GM12864 (cell line): ENCODE measurements at places on chromosomes 6 and 20.

DNA sequence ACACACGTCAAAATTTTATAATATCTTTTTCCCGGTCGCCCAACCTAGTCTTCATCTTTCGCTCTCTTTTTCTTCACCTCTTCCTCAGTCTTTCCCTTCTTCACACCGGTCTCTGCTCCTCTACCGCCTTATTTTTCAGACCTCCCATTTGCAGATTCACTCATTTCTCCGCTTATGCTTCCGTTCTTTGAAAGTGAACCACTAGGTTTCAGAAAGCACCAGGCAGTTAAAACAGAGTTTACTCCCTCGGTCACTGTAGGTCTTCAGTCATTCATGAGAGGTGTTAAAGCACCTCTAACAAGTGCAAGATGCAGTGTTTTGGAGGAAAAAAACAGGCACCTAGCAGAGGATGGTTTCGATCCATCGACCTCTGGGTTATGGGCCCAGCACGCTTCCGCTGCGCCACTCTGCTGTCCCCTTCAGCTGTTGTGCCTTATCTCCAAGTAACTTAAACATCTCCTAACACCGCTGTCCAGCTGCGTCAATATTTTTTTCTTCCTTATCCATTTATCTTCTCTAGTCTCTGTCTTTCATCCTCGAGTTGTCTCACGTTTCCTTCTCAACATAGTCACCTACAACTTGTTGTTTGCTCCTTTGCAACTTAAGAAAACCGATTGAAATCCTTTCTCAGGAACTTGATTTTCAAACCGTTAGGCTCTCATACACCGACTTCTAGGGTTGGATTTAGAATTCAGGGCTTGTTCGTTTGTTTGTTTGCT lies 119.7 kb upstream of the ZNF184 start:
- DNase-seq = peak; percentile 91

DNA sequence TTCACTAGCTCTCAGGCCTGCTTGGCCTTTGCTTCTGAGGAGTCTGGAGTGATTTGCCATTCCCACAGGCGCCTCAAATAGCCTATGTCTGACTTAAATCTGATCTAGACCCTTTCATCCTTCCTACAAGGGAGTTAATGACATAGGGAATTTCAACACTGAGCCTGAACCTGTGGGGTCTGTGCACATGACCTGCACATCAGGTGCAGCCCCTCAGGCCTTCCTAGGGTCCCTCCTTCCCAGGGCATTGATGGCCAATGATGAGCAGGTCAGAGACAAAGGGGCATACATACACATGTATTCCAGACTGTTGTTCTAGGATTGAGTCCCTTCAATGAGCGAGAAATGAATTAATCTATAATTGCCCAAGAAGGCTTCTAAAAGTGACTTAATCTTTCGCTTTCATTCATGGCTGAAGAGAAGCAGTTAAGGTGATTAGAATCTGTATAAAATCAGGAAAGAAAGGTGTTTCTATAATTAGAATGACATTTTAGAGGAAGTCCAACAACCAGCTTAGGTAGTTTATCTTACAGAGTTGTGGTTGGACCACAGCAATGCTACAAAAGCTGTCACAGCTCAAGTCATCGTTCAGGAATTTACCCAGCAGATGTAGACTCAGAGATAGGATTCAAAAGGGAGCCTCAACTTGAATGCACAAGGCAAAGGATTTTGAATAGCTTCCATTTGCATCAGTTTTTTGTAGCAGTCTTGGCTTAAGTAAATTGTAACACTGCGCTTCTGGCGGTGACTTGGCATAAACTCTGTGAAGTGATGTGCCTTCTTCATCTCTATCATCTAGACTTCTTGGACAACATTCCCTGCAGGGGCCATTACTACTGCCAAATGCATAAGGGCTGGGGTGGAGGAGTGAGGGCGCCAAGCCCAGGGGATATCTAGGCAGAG lies 27.0 kb upstream of the TBC1D7 start:
- peak; percentile 47 for DNase-seq

- DNase-seq = peak; percentile 15
Measured at GRCh38 chr20:59751075-59751711, 146.9 kb downstream of the PHACTR3 start.

DNA sequence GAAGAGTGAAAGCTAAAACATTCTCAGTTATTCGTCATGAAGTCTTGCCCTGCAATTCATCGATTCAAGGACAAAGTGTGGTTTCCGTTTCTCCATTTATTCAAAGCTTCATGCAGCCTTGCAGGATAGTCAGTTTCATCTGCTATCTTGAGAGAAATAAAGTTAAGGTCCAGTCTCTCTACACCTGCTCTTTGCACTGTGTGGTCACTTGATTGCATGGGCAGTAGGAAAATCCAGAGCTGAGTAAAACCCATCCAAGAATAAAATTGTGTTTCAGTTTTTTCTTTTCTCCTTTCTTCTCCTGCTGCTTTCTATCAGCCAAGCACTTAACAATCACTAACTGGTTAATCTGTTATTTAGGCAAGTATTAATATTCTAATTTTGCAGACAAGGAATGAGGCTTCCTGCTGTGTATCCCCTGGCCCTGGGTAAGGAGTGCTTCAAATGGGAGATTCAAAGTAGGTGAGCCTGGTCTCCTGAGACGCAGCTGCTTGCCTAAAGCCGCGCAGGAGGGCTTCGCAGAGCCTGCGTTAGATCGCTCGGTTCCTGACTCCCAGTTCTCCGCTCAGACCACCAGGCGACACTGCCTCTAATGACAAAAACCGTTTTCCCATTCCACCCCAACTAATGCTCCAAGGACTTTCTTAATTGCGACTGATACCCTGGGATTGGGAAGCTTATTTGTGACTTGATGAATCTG lies 808.3 kb downstream of the TFAP2A start:
- no peak for DNase-seq

DNA sequence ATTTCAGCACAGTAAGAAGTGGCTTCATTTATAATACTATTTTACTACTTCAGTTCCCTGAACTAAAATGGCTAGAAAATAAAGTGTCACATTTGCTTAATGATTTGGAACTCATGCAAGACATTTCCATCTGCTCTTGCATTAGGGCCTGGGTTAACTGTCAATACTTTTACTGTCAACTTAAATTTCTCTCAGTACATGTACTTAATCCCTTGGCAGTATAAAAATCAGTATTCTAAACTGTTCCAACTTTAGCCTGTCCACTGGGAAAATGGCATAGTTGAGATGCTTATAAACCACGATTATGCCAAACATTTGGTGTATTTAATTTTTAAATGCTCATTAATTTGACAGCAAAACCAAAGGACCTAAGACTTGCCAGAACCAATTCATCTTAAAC lies 154.5 kb downstream of the ASCC3 start:
- no peak for DNase-seq

GRCh38 chr20:20395903-20396568 lies 28.1 kb downstream of the INSM1 start:
- DNase-seq = no peak

DNA sequence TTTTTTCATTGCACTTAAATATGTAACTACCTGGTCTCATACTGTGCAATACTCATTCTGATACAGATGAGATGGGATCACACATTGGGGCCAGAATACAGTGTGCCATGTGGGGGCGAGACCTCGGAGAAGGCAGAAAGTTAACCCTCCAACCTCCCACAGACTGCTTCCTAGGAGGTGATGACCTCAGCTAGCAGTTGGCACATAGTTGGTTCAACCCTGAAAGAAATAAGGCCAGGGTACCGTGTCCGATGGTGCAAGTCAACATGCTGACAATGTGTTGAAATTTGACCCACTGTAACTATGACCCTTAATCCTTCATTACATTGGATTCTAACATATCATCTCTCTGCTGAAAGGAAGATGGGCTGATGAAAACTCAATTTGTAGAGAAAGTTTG lies 61.9 kb downstream of the GJA10 start:
- DNase-seq = no peak

DNA sequence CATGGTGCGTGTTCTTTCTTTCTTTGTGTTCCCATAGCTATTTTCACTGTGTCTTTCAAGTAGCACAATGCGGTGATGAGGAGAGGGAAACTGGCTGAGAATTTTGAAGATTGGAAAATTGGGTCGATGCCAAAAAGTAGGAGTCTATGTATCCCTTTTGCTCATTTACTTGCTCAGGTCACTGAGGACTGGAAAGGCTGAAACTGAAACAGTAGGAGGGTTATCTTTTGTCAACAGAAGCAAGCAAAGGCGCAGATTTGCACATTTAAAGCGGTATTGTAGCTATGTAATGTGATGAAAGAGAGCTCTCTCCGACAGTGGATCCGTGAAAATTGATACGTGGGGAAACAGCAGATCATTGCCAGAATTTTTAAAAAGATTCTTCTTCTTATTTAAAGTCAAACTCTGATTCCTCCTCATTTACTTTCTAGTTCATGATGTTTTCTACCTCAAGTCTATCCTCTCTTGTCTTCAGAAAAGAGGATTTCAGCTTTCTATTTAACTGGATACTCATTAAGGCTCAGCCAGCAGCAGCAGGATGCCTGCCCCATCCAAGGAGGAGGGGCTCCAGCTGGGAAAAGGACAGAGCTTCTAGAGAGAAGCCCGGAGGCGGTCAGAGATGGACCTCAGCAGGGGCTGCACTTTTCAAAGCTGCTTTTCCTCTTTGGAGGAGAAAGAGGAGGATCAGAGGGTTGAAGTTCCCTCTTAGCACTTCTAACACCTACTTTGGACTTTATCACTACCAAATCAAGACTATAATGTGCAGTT lies 15.9 kb upstream of the FYN start:
- DNase-seq = no peak

GRCh38 chr6:129889580-129889979 lies 28.5 kb upstream of the TMEM244 start:
- DNase-seq = no peak

- DNase-seq = no peak
Measured at GRCh38 chr6:91654793-91655192, 1067.9 kb upstream of the MAP3K7 start.

GRCh38 chr6:159194421-159194820 lies 25.2 kb downstream of the FNDC1 start:
- DNase-seq = no peak

GRCh38 chr20:62805711-62806382 lies 1.2 kb downstream of the OGFR start:
- DNase-seq = no peak

DNA sequence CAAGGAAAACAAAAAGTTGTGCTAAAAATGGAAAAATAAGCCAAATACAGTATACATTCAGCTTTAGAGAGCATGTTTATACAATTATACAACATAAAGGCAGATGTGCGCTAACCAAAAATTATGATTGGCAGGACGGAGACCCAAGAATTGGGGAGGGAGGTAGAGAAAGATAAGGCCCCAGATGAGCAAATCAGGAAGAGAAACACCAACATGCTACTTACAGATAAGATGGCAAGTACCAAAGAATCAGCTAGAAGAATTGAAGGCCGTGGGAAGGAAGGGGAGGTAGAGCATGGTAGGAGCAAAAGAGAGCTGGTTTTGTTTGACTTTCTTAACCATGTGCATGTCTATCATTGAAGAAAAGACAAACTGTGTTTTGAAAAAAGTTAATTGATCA lies 45.4 kb downstream of the PRND start:
- DNase-seq = no peak

GRCh38 chr6:79455446-79455845 lies 81.8 kb downstream of the LCA5 start:
- no peak for DNase-seq

DNA sequence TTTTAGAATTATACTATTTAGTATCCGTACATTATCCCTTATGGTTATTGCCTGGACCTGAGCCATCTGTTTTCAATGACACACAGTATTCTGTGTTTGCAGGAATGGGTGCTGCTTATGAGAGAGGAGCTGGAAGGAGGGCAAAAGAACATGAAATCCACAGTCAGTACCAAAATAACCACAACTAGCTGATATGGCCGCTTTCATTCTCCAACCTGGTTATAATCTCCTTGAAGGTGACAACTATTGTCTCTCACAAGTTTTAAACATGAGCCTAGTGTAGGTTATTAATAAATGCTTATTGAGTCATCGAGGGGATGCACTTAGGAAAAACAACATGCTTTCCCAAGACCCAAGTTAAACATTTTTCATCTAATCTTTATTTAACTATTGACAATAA lies 356.6 kb downstream of the BMP2 start:
- DNase-seq = no peak

DNA sequence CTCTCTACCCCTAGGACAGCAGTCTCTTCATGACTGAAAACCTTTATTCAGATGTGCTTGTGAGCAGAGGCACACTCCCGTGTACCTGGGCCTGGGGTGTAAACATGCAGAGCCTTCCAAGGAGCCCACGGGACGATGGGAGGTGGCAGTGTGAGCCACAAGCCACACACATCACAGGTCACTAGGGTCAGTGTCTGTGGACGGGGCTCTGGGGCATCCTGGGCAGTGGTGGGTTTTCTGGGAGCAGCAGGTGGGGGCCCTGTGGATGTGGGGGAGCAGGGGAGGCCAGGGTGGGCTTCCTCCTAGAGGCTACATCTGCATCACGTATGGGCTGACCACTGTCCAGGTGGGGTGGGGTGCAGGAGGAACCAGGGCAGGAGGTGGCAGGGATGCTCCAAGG lies 16.7 kb upstream of the TTLL2 start:
- DNase-seq = no peak

DNA sequence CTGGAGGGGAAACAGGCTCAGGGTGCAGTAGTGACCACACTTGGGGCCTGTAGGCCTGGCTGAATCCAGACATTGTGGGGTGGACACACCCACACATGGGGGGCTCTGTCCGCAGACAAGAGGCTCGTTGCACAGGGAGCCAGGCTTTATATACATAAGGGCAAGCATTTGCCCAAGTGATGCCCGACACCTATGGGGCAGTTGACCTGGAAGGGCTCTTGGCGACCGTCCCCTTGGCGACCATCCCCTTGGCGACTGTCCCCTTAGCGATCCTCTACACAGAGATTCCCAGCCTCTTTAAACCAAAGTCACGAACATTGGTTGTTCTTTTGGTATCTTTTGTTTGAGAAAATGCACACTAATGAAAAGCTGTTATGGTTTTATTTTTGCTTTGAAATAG lies 2.7 kb downstream of the TOX2 start:
- DNase-seq = no peak

GRCh38 chr6:114216789-114217467 lies 125.9 kb downstream of the HS3ST5 start:
- DNase-seq = no peak

DNA sequence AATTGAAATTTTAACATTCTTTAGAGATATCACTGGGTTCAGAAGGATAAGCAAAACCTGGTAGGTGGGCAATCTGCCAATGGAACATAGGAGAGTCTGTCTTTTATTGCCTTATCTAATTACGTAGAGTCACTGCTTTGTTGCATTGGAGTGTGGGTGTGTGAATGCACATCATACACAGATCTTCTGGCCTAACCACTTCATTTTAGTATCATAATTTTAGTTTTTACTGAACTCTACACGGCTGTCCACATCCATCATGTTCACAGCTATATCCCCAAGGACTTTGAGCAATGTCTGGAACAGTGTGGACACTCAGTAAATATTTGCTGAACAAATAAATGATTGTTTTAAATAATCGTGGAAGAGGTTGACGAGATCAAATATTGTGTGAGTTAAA lies 104.6 kb upstream of the AKIRIN2 start:
- DNase-seq = no peak

- no peak for DNase-seq
Measured at GRCh38 chr6:24053057-24053456, 73.0 kb upstream of the NRSN1 start.

GRCh38 chr6:12343440-12344162 lies 53.4 kb downstream of the EDN1 start:
- DNase-seq = no peak
